ENCODE measurements at places on chromosomes 16 and 17.

GRCh38 chr16:54447576-54448440, 161.2 kb upstream of the IRX3 start:
- no peak for DNase-seq

DNA sequence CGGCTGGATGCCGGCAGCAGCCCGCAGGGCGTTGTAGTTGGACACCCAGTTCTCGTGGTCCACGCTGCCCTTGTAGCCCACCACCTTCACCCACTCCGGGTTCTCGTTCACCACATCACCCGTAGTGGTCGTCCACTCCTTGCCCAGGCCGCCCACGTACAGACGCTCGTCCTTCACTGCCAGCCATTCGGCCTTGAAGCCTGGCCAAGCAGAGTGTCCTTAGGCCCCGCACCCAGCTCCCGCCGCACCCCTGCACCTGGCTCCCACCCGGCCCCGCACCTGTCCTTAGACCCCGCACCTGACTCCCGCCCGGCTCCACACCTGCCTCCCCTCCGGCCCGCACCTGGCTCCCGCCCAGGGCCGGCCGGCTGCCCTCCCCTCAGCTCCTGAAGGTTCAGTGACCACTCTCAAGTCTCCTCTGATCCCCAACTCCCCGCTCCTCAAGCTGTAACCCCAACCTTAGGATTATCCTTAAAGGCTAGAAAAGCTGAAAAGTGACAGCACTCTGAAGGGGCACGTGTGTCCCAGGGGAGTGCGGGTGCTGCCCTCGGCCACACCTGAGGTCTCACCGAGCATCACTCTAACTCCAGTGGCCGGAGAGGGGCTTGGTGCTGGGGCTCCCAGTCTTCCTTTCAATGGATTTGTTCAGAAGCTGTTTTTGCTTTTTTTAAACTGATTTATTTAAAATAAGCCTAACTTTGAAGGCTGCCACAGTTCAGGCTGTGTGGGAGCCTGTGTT, 14.4 kb downstream of the CANT1 start:
- no peak for DNase-seq

DNA sequence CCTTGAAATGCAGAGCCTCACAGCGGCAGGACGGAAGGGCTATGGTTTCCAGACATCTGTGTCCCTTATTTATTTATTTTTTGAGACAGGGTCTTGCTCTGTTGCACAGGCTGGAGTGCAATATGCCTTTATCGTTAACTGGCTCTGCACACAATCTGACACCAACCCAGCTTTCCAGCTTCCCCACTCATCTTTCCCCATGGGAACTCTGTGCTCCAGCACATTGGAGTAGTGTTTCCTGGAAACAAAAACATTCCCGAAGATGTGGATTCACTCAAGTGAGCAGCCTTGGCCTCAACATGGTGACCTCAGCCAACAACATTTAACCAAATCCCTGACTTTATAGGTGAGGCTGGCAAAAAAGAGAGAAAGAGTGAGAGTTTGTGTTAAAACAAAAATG, 307.1 kb downstream of the TMEM114 start:
- no peak for DNase-seq

- no peak for DNase-seq
Observed at GRCh38 chr16:4218202-4218601, 23.7 kb downstream of the SRL start.

- no peak for DNase-seq
Observed at GRCh38 chr17:54256401-54256929, 433.7 kb downstream of the KIF2B start.

DNA sequence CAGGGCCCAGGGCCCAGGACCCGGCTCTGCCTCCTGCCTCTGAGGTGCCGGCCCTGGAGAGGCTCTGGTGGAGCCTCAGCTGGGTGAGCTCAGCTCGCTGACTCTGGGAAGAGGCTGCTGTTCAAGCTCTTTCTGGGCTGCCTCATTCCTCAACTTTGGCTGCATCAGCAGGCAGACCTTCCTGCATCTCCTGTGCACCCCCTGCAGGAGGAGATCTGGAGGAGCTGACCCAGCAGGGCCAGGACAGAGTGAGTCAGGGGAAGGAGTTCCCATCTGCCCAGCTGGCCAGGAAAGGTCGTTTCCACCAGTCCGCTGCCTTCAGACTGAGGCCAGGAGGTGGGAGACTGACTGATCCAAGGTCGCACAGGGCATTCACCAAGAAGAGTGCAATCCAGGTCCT, 10.7 kb downstream of the CRHR1 start:
- DNase-seq: no peak

DNA sequence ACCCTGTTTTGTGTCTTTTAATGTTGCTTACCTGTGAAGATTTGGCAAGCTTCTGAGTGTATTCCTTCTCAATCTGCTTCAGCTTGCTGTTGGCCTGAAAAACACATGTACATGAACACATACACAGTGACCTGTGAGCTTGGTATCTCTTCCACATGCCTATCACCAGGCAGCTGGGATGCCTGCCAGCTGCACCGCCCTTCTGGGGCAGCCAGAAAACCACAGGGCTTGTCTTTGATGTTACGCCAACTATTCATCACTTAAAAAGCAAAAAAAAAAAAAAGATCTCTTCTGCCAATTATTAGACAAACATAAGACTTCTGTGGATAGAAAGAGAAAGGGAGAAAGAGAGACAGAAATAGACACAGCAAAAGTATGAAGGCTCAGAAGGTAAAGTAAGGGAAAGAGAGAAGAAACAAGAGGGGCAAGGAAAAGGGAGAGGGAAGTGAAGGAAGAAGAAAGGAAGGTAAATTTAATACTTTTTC, 189.2 kb upstream of the AXIN2 start:
- DNase-seq: peak; percentile 66

DNA sequence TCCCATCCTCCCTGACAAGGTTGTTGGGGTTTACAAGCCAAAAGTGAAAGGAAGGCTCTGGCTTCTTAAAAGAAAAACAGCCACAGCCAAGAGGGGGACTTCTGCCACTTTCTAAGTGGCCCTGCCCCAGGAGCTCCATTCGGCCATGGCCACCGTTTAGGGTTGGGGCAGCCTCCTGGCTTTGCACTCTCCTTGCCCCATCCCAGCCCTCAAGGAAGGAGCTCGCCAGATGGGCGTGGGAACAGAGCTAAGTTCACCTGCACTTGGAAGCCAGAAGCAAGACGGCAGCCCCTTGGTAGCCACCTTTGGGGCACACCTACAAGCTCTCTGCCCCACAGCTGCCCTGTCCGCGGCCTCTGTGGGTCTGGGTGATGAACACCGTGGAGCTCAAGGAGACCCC, 122.4 kb upstream of the CDC42EP4 start:
- DNase-seq: no peak

- DNase-seq: no peak
Observed at GRCh38 chr16:61382435-61382834, 653.8 kb downstream of the CDH8 start.

GRCh38 chr16:4032768-4033167, 83.5 kb downstream of the ADCY9 start:
- DNase-seq: peak; percentile 60

Data from activated CD8-positive, alpha-beta memory T cell treated with anti-CD3 and anti-CD28 coated beads for 24 hours (primary cell).